ENCODE measurements at places on chromosomes 6 and 20.

- no peak for DNase-seq
Measured at GRCh38 chr6:122035173-122035572, 364.3 kb upstream of the HSF2 start.

DNA sequence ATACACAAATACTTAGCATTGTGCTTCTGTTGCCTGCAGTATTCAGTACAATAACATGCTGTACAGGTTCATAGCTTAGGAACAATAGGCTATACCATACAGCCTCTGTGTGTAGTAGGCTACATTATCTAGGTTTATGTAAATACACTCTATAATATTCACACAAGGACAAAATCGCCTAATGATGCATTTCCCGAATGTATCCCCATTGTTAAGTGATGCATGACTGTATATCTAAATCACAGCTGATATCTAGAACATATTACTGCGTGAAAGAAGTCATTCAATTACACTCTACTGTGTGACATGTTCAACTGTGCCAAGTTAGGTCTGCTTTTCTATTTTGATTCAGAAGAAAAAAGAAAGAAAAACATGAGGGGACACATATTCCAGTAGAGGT, 633.5 kb downstream of the RFPL4B start:
- no peak for DNase-seq

- DNase-seq = no peak
Measured at GRCh38 chr6:51398064-51398705, 579.5 kb downstream of the TFAP2B start.

DNA sequence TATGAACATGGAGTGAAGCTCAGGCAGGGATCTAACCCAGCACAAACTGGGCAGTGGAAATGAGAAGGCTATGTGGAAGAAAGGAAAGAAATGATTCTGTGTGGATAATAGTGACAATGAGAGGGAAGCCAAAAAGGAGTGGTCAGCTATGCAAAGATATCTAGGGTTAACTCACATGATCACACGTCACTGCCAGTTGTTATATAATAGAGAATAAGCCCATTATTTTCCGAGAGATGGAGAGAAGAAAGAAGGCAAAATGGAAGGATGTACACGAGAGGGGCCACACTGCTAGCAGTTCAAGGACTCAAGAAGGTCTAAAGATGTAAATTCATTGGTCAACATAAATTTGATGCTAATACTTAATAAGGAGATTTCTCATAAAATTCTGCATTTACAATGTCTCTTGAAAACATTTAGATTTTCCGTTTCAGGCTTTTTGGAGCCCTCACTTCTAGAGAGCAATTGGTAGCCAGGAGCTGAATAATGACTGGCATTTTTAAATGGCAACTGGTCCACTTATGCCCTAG, 18.8 kb upstream of the RCAN2 start:
- no peak for DNase-seq

- DNase-seq = no peak
Measured at GRCh38 chr20:51969191-51969590, 166.9 kb upstream of the SALL4 start.

GRCh38 chr6:136717716-136717990, 74.6 kb downstream of the MAP3K5 start:
- no peak for DNase-seq

GRCh38 chr6:53250176-53251032, 98.3 kb downstream of the ELOVL5 start:
- DNase-seq = no peak

All from central memory CD4-positive, alpha-beta T cell (primary cell).